ENCODE measurements at places on chromosomes 2 and 18.

- DNase-seq: no peak
Observed at GRCh38 chr2:31397094-31397493, 17.4 kb downstream of the XDH start.

GRCh38 chr2:167817422-167817821 is 430.0 kb downstream of the STK39 start:
- DNase-seq: no peak

DNA sequence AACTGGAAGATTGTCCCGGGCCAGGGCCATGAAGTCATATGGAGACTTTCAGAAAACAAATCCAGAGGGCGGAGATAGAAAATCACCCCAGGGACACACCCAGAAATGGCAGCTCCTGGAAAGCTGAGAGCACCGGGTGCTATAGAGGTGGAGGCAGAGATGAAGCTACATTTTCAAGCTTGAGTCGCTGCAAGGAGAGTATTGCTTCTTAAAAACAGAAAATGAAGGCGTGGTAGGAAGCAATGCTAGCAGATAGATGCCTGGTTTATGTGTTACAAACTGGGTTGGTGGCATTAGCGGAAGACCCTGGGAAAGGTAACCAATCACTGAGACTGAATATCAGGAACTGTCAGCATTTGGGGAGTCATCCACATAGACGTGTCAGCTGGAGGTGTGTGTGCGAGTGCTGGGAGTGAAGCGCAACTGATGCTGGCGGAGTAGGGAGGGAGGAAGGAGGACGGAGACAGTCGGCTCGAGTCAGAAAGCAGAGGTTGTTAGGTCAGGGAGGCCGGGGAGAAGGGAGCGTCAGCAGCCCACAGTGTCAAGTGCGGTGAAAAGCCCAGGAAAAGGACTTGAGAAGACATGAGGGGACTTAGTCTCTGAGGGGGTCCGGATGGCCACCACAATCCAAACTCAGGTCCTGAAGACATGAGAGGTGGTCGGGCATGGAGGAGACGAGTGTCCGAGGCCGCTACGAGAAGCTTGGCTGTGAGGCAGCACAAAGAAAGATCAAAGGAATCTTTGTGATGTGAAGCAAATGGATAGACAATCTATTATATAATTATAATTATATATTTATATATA is 45.4 kb downstream of the C18orf63 start:
- DNase-seq: no peak

- DNase-seq: peak; percentile 68
Observed at GRCh38 chr2:198054299-198054698, 249.9 kb downstream of the PLCL1 start.

- no peak for DNase-seq
Observed at GRCh38 chr2:173134703-173135102, 59.1 kb downstream of the MAP3K20 start.

- no peak for DNase-seq
Observed at GRCh38 chr2:69292256-69292655, 94.8 kb downstream of the GFPT1 start.

DNA sequence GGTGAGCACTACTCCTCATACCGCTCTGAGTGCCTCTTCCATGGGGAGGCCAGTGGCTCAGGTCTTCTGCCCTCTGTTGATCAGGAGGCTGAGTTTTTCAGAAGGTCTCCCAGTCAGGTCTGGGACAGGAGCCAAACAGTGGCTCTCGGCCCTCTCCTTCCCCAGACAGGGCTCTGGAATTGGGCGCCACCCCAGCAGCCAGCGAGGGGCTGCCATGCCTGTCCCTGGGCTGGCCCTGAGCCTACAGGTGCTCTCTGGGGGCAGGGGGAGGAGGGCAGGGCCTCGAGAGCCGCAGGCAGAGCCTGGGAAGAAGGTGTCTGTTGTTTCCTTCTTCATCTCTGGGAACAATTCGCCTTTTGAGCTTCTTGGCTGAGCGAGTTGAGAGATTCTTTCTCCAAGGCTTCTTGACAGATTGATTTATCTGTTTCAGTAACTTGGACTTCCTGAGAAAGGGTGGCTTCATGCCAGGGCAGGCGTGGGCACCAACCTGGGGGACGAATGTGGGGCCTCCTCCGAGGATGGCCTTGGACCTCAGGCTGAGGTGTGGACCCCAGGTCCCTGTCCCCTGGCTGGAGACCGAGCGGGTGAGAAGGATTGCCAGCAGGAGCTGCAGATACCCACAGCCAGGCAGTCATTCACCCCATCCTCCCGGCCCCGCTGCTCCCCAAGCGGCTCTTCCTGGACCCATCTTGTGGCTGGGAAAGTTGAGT is 64.7 kb upstream of the GLI2 start:
- no peak for DNase-seq

GRCh38 chr18:49285627-49286026 is 174.8 kb downstream of the DYM start:
- no peak for DNase-seq

GRCh38 chr2:140593132-140593531 is 1537.7 kb downstream of the LRP1B start:
- DNase-seq: no peak

GRCh38 chr2:151851761-151852160 is 23.5 kb upstream of the ARL5A start:
- DNase-seq: no peak

DNA sequence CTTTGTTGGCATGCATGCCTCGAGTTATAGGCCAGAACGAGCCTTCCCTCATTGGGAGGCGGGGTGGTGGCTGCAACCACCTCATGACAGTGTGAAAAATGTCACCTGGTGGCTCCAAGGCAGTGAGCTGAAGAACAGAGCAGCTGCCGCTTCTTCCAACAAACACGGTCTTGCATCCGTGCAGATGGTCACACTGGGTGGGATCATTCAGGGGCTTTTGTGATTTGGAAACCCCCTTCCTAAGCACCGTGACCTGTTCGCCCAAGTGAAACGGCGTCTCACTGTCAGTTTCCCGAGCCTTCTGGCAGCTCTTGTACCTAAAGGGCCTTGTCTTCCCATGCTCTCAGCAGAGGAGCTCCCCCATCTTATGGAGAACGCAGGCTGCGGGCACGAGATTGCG is 159.7 kb downstream of the NAPG start:
- DNase-seq: no peak

DNA sequence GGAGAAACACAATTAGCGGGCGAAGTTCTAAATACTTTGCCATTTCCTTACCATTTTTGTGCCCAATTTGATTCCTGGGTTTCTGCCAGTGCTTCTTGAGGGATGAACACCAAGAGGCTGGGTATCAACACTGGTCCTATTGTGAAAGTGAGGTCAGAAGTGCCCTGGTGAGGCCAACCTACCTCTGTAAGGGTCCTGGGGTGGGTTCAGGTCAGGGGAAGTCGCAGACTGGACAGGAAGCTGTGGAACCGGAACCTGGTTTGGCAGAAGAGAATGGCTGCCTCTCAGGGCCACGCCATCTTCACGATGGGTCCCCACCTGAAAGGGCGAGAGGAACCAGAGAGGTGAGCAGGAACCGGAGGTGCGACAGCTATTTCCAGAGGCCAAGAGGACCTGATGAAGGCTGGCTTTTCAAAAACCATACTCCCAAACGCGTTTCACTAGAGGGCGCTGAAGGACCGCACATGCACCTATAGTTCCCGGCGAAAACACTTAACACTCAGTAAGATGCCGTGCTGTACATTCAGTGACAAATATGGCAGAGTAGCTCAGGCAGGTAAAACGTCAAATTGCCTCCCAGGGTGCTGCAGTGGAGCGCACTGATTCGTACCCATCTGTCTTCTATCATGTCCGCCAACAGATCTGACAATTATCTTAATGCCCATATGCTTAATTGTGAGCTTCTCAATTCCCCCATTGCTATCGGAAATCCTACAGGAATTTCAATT is 275.3 kb upstream of the CCDC68 start:
- peak; percentile 86 for DNase-seq

DNA sequence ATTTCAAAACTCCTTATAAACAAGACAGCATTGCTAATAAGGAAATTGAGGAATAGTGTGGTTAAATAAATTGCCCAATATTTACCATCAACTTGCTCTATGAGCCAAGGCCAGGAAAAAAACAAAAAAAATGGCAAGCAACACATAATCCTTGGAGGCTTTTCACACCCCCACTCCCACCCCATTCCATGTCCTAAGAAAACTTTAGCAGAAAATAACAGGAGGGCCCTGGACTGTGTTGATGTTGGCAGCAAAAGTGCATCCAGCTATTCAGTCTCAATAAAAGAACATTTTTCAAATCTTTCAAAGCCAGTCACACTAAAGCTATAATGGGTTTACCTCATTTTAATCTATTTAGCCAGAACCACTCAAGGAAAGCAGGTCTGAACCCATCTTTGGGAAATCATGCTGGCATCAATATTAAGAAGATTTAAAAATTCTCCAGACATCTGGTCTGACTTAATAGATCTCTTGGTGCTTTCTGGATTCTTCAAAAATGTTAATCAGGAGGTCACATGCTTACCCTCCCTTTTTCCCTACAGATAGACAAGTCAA is 34.6 kb upstream of the STK17B start:
- DNase-seq: no peak

DNA sequence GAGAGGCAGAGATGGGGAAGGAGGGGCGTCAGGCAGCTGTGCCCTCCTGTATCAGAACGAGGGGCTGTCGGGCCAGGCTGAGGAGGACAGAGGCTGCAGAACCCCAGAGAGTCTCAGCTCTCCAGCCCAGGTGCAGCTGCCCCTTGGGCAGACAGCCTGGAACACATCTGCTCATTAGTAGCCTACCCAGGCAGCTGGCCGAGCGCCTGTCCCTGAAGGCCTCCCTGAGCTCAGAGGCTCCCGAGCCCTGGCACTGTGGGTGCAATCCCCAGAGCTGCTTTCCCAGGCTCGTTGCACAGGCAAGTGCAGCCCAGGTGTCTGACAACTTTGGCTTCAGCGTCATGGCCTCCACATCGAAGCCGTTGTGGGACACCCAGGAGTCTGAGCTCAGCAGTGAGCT is 13.1 kb upstream of the TMEM185B start:
- DNase-seq: no peak

DNA sequence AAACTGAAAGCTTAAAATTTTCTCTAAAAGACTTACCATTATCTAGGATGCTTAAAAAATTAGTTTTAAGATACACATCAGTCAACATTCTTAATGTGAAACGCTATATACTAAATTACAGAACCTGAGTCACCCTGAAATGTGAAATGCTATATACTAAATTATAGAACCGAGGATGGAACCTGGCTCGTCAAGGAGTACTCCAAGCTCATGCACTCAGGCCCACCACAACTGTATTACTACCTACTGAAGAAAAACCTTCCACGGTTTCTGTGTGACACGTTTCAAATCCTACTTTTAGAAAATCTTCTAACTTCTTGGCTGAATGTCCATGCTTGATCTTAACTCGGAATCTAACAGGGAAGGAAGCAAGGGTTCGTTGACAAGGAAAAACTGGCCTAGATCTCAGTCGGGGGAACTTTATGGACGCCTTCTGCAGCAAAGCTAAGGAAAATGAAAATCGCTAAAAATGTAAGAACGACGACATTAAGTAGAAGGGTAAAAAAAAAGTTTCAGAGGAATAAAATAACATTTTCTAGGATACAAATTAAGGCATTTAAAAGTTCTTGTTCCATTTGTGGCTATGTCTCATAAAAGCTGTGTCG is 1.4 kb downstream of the PRKD3 start:
- DNase-seq: no peak

GRCh38 chr2:22842205-22842869 is 542.6 kb upstream of the KLHL29 start:
- no peak for DNase-seq

GRCh38 chr2:112893752-112894151 is 17.2 kb upstream of the IL37 start:
- no peak for DNase-seq

DNA sequence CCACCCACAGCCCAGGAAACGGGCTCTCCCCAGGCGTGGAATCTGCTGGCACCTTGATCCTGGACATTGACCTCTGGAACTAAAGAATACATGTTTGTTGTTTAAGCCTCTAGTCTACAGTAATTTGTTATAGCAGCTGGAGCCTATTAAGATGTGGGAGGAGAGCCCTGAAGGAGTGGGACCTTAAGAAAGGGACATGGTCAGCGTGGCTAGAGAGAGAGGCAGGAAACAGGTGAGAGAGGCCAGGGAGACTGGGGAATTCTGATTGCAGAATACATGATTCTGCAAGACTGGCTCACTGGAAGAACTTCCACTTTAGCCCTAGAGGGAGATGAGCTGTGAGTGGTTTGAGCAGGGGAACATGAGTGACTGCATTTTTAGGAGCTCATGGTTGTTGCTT is 83.2 kb downstream of the CD8B2 start:
- no peak for DNase-seq

DNA sequence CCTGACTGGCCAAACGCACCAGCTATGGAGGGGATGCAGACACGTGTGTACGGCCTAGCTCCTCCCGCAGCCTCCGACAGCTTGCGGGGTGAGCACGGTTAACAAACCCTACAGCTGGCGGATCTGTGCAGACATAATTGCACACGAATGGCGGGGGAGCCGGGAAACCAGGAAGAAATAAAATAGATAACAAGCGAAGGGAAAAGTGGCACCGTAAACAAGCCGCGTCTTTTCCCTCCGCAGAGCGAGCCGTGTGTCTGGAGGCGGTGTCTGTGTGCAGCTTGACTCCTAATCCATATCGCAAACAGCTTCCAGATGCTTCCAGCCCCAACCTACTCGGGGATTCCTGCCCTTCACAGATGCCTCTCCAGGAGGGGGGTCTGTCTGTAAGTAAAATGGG is 853.1 kb upstream of the SALL3 start:
- DNase-seq: no peak

DNA sequence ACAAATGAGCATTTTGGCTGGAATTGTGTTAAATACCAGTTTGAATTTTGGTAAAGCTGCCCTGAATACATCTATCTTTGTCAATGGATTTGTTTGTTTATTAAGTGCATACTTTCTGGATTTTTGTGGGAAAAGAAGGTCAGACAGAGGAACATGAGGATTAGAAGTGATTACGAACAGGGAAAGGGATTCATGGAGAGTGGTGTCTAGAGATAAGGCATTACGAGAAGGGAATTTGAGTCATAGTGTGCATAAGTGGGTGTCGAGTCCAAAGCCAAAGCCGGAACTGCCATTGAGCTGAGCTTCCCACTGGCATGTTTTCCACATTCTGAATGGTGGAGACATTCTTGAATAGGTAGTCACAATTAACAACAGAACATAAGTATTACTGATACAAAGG is 68.9 kb upstream of the EFEMP1 start:
- DNase-seq: no peak

DNA sequence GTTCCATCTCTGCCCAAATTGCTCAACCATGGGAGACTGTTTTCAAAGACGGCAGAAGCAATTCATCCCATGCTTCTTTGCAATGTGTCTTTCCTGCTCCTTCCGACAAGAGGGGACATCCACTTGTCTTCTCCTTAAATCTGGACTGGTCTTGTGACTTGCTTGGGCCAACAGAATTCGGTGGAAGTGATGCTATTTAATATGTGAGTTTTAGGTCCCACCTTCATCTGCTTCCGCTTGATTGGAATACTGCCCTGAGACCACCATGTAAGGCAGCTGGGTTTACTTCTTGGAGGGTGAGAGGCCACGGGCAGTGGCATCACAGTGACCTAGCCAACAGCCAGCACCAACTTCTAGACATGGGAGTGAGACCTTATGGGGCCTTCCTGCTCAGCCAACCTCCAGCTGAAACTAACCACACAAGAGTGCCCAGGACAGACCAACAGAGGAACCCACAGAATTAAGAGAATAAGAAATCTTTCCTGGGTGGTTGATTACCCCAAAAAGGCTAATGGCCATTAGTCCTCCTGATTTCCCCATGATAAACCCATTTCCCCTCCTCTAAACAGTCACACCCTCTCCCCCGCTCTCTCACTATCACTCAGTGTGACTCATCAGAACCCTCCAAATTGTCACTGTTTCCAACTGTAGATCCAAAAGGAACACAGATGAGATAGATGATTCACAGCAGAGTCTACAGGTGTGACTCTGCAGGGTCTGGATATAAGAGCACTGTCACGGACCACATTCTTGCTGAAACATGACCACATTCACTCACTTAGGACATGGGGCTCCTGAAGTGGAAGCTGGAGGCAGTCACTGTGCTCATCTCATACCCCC is 16.2 kb upstream of the RHOB start:
- no peak for DNase-seq
